ENCODE measurements at places on chromosomes 13 and 19.

GRCh38 chr19:32671883-32672593 is 2.9 kb downstream of the ANKRD27 start:
- peak; percentile 41 for DNase-seq

DNA sequence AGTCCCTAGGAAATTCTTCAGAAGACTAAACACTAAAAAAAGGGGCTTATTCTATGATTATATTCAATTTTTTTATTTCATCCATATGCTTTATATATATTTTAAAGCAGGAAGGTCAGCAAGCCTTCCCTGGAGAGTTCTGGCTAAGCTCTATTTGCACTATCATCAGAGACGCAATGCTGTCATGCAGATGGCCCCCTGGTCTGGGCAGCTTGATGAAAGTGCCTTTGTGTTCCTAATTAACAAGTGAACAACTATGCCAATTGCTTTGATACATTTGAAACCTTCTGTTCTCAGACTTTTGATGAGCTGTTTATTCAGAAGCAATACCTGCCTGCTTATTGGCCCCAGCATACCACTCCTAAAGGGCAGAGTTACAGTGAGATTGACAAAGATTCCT is 1344.6 kb downstream of the OLFM4 start:
- DNase-seq = no peak

DNA sequence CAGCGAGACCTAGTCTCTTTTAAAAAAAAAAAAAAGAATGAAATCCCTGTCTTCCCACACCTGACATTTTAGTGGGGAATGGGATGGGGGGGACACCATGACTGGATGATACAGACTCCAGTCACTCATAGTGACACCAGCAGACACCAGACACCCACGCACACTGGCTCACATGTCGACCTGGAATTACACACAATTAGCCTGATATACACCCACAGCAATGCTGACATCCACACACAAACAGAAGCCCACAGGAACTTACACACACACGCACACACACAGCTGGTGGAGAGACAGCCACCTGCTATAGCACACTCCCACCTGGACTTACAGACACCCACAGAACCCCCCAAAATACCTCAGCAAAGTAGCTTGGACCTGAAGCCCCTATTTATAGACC is 8.3 kb upstream of the NANOS3 start:
- DNase-seq = no peak

DNA sequence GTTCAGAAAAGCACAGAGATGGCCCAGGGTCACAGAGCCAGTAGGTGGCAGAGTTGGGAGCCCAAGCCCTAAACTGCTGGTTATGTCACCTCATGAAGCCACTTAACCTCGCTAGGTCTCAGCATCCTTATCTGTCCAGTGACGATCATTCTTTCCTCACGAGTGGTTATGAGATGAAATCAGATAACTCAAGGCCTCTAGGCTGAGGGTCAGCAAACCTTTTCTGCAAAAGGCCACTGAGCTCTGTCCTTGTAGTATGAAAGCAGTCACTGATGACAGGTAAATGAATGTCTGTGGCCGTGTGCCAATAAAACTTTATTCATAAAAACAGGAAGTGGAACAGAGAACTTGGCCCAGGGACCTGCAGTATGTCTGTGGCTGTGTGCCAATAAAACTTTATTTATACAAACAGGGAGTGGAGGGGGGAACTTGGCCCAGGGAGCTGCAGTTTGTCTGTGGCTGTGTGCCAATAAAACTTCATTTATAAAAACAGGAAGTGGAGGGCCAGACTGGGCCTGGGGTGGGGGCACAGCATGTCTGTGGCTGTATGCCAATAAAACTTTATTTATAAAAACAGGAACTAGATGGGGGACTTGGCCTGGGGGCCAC is 71.2 kb downstream of the GNG7 start:
- no peak for DNase-seq

- DNase-seq = no peak
Measured at GRCh38 chr13:40269086-40269485, 397.4 kb downstream of the FOXO1 start.

DNA sequence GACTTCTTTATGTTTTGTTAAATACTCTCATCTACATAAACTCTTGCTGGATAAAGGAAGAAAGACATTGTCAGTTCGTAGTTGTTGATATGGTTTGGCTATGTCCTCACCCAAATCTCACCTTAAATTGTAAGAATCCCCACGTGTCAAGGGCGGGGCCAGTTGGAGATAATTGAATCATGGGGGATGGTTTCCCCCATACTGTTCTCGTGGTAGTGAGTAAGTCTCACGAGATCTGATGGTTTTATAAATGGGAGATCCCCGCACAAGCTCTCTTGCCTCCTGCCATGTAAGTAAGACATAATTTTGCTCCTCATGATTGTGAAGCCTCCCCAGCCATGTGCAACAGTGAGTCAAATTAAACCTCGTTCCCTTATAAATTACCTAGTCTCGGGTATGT is 3.6 kb downstream of the ADGRE1 start:
- DNase-seq = no peak

DNA sequence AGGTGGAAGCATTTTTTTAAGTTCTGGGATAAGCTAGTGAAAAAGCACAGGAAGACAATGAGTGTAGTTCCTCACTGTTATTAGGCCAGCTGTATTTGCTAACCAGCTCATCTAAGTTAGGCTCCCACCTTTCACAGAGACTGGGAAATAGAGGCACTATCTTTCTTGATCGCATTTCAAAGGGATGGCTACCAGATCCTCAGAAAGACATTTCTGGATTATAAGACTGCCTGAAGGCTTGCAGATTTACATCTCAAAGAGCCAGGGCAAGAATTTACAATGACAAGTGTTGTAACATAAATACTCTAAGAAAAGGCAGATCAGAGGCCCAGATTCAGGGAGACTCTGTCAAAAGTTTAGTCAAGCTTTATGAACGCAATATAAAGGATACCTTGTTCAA is 1005.5 kb downstream of the PCDH9 start:
- DNase-seq = no peak

- DNase-seq = no peak
Measured at GRCh38 chr13:95787356-95788099, 110.6 kb downstream of the DNAJC3 start.

- peak; percentile 68 for DNase-seq
Measured at GRCh38 chr13:79128158-79128557, 277.9 kb downstream of the RBM26 start.

DNA sequence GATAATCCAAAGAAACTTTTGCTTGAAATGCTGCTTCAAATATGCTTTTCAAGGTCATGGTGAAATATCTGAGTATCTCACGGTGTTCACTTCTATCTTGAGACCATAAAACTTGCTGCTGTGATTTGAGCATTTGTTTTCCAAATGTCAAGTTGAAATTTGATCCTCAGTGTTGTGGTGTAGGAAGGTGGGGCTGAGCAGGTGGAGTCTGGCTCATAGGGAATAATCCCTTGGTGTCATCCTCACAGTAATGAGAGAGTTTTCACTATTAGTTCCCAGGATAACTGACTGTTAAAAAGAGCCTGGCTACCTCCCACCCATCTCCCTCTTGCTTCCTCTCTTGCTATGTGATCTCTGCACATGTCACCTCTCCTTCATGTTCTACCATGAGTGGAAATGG is 858.0 kb upstream of the SLITRK5 start:
- DNase-seq = no peak

- DNase-seq = no peak
Measured at GRCh38 chr13:49246850-49247642, 679 bp upstream of the CDADC1 start.

- peak; percentile 72 for DNase-seq
Measured at GRCh38 chr19:17097593-17098126, 22.1 kb downstream of the MYO9B start.

DNA sequence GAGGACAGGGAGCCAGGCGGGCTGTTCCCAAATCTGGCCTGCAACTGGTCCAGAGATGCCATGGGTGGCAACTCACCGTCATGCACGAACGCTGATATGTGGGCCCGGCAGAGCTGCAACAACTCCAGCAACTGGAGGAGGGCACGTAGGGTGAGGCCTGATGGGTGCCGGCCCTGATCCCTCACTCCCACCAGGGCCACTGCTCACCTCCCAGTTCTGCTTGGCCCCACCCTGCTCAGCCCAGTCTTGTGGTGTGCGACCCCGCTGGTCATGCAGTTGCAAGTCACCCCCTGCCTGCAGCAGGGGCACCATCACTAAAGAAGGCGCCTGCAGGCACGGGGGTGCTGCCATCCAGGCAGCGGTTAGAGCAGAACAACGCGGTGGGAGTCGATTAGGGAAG is 16.9 kb downstream of the ARHGAP33 start:
- DNase-seq = no peak

DNA sequence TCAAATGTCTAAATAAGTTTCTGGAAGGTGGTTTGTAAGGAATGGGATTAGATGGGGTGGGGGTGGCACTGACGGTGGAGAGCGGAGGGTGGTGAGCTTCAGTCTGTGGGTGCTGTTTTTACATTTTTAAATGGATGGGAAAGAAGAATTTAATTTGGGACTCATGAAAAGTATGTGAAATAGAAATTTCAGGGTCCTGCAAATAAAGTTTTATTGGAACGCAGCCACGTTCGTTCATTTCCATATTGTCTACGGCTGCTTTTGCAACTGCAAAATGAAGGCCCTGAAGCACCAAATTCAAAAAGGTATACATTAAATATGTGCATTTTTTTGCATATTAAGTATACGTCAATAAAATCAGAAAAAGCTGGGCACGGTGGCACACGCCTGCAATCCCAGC is 9.9 kb downstream of the KANK2 start:
- DNase-seq = no peak
